ENCODE measurements at places on chromosomes 2 and 18. TPM values are rescaled to one million over a fixed set of nuclear protein-coding genes. Genes with fewer than 3 reads are reported as not detected.

HAT1 gene
- total RNA-seq: 76.1 TPM

CXCR4 gene
- 0.71 TPM for total RNA-seq

SP140 gene
- not detected for total RNA-seq

RGPD8 gene
- 3.1 TPM for total RNA-seq

SLC30A3 gene
- total RNA-seq: 3.0 TPM

FNDC4 gene
- total RNA-seq: 4.0 TPM

SERTAD2 gene
- 12.0 TPM for total RNA-seq

GNLY gene
- not detected for total RNA-seq

AOX1 gene
- total RNA-seq: 4.3 TPM

C18orf54 gene
- total RNA-seq: 2.7 TPM

LYG1 gene
- total RNA-seq: 1.6 TPM

TMEM185B gene
- 48.5 TPM for total RNA-seq

RBKS gene
- 8.1 TPM for total RNA-seq

RTP5 gene
- not detected for total RNA-seq

POTEF gene
- total RNA-seq: not detected

LBH gene
- 61.0 TPM for total RNA-seq

LOXHD1 gene
- not detected for total RNA-seq

CYP27C1 gene
- 2.7 TPM for total RNA-seq

MLPH gene
- total RNA-seq: 318 TPM
